ENCODE measurements at places on chromosomes 3 and 15. TPM values are rescaled to one million over a fixed set of nuclear protein-coding genes. Genes with fewer than 3 reads are reported as not detected.

Gene ABCF3
- 29.9 TPM for total RNA-seq

Gene TMOD2
- 3.5 TPM for total RNA-seq

Gene ZNF774
- 0.67 TPM for total RNA-seq

Gene TICRR
- total RNA-seq: 10.3 TPM

Gene GRK7
- not detected for total RNA-seq

Gene ITIH1
- total RNA-seq: not detected

Gene FOXL2NB
- not detected for total RNA-seq

Gene SI
- not detected for total RNA-seq

Gene RYR3
- not detected for total RNA-seq

Gene UPK1B
- total RNA-seq: not detected

Gene RASGRP1
- total RNA-seq: not detected

Gene SPATA12
- total RNA-seq: under 0.01 TPM

Gene HCLS1
- 1.2 TPM for total RNA-seq

Gene PRSS50
- total RNA-seq: not detected

Gene EPHA6
- 0.17 TPM for total RNA-seq

Gene CCR9
- not detected for total RNA-seq

Gene METTL6
- 16.0 TPM for total RNA-seq

Gene NANOGP8
- total RNA-seq: not detected

Gene KNG1
- total RNA-seq: not detected

Gene GTF2E1
- total RNA-seq: 8.0 TPM

Gene FRMD5
- 0.84 TPM for total RNA-seq

Gene ERICH6
- total RNA-seq: not detected

Gene CD200
- 5.0 TPM for total RNA-seq

Gene ALDH1A3
- total RNA-seq: 16.0 TPM

Gene IL20RB
- total RNA-seq: 3.0 TPM

Gene RNU5B-1
- total RNA-seq: not detected

Gene SLC12A1
- not detected for total RNA-seq

Gene DNAJA4
- total RNA-seq: 2.0 TPM

Gene MYLK
- 149 TPM for total RNA-seq

Gene ARRDC4
- total RNA-seq: 6.5 TPM

Gene CACNA1D
- total RNA-seq: under 0.01 TPM

Gene TGM5
- not detected for total RNA-seq

Gene CNOT10
- 17.0 TPM for total RNA-seq

Gene PML
- total RNA-seq: 39.2 TPM

Gene ACTRT3
- 3.7 TPM for total RNA-seq

Gene DNAH12
- not detected for total RNA-seq

Gene CADPS
- total RNA-seq: 0.50 TPM

Gene XIRP1
- not detected for total RNA-seq

Gene RHCG
- total RNA-seq: not detected

Gene XCR1
- not detected for total RNA-seq

Gene OXTR
- total RNA-seq: 7.6 TPM

Gene GP5
- not detected for total RNA-seq

Gene ZKSCAN7
- 5.2 TPM for total RNA-seq

Gene PYGO1
- 5.9 TPM for total RNA-seq

Gene ANKRD34C
- total RNA-seq: not detected

Gene ARHGAP31
- 3.4 TPM for total RNA-seq

Gene C15orf40
- 16.0 TPM for total RNA-seq

Gene ATP13A5
- not detected for total RNA-seq

Measured in bronchus fibroblast of lung (primary cell).